ENCODE measurements at places on chromosomes 12 and 14.

DNA sequence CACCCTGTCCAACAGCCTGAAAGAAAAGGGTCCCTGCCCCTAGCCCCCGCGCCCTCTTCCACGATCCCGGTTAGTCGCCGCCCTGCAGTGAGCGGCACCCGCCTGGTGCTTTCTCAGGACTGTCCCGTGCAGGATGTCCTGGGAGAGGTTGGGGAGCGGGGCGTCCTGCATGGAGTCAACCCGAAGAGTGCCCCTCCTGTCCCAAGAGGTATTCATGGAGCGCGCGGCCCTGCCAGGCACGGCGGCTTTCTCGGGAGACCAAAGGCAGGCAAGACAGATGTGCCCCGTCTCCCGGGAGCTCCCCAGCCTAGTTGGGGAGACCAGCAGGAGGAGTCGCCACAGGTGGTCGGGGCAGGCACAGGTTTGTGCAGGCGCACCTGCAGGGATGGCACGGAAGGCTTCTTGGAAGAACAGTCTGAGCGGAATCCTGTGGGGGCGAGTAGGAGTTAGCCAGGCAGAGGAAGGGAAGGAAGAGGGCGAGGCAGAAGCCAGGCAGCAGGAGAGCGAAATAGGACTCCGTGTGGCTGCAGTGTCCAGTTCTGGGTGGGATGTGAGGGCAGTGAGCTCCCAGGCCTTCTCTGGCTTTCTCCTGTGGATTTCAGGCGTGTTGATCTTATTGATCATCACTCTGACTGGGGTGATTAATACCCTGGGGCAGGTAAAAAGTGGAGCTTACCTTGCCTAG is 723 bp downstream of the SIVA1 start:
- no peak for DNase-seq

- DNase-seq: no peak
These were observed 74.3 kb downstream of the PLEKHA5 start for GRCh38 chr12:19203539-19204506.

GRCh38 chr14:24713404-24713803 is 79.4 kb upstream of the GZMB start:
- no peak for DNase-seq

DNA sequence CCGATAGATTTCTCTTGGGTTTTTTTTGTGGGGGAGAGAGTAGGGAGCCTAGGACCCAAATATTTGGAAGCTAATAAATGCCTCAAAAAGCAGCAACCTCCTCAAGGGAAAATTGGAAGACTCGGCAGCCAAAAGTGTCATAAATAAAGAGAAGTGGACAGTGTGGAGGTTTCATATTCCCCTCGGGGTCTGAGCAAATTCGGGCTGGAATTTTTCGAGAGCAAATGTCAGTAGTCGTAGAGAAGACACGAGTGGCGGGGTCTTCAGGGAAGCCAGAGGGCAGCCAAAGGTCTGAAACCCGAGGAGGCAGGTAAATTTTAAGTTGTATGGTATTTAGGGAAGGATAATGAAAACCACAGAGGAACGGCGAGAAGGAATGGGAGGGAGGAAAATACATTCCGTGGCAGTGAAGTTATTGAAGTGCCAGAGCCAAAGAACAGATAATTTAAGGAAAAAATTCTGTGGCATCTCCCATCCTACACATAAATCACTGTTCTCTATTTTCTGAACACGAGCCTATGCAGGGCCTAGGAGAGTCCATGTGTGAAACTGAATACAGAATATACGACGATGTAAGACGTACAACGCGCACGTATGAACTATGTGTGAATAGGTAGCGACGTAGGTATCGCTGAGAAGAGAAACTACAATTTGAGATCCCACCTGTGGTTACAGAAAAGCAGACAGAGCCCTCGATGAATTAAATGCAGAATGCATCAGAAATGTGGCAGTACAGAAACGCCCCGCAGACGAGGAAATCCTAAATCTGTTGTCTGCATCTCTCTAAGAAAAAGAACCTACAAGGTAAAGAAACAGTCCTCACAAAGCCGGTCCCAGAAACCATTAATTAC is 12.9 kb downstream of the BCL11B start:
- DNase-seq: no peak

DNA sequence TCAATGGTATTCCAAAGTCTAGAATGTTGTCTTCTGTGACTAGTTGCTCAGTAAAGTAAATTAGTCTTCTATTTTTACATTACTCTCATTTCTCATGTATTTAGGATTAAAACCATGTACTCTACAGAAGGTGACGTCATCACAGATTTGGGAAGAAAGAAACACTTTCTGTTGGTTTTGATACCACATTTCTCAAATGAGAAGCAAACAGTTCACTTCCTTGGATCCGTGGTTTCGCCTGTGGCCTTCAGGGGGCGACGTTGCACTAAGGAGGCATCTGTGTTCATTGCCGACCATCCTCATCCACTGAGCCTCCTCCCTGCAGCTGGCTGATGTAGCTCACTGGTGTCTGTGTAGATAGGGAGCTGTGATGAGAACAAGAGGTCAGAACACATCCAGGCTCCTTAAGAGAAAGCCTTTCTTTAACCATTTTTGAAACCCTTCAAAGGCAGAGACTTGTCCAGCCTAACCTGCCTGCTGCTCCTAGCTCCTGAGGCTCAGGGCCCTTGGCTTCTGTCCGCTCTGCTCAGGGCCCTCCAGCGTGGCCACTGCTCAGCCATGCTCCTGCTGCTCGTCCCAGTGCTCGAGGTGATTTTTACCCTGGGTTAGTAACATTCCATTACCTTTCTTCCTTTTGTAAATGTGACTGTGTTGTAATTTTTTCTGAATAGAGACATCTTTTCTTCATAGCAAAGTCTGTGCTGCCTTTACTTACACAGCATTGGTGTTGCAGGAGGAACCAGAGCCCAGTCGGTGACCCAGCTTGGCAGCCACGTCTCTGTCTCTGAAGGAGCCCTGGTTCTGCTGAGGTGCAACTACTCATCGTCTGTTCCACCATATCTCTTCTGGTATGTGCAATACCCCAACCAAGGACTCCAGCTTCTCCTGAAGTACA is 220.6 kb upstream of the OR4E1 start:
- no peak for DNase-seq

DNA sequence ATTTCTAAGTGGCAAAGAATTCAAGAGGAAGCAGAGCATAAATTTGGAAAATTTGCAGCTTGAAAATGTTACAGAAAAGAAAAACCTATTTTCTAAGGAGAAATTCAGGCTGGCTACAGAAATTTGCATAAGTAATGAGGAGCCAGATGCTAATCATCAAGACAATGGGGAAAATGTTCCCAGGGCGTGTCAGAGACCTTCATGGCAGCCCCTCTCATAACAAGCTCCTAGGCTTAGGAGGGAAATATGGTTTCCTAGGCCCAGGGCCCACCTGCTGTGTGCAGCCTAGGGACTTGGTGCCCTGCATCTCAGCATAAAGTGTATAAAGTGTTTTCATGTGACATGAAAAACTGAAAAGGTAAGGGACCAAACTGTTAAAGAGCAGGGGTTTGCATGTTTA is 1796.3 kb upstream of the FLRT2 start:
- DNase-seq: no peak

DNA sequence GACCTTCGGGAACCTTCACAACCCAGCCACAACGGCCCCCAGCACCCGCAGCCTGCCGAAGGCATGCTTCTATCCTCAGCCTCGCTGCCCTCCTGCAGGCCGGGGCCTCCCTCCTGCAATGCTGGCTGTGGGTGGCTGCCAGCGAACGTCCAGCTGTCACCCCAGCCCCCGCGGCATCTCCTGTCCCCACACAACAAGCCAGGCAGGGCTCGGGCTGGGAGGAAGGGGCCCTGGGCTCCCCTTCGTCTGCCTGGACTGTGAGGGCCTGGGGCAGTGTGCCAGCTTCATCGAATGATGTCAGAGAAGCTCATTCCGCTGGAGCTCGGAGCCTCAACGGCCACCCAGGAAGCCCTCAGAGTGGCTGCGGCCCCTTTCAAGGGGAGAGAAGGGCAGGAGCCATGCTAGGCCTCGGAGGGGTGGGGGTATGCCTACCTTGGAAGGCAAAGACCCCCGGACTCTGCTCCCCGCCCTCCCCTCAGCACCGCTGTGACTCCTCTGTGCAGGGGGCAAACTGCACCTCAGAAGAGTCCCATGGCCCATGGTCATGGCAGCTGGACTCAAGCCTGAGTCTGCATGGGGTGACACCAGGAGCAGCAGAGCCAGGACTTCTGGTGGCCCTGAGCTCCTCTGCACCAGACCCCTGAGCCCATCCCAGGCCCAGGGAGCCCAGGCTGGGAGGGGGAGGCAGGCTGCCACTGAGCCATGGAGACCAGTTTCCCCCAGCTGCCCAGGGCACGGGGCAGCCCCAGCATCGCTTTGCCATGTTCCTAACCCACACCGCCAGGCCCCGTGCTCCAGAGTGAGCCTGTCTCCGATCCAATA is 24.7 kb upstream of the C14orf180 start:
- DNase-seq: no peak

DNA sequence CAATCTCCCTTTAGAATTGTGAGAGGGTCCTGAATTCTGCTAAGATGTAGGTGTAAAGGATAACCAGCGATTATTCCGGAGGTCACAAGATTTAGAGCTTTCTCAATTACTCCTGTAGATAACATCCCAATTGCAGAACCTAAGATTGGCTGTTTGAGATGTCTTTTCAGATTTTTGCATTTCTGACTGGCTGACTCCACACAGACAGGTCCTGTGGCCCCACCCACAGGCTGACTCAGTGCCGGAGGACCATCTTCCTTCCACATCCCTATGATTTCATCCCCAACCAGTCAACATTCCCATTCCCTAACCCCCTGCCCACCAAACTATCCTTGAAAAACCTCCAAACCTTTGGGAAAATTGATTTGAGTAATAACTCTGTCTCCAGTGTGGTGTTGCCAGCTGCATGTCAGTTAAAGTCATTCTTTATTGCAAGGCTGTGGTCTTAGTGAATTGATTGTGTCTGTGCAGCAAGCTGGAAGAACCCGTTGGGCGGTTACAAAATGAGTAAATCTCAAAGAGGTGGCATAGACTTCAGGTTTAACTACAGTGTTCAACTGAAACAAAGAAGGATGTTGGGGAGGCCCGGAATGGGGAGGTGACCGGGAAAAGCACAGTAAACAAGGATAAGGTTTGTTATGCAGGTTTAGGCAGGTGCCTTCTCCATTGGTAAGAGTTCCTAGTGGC is 10.6 kb downstream of the FNTB start:
- no peak for DNase-seq

DNA sequence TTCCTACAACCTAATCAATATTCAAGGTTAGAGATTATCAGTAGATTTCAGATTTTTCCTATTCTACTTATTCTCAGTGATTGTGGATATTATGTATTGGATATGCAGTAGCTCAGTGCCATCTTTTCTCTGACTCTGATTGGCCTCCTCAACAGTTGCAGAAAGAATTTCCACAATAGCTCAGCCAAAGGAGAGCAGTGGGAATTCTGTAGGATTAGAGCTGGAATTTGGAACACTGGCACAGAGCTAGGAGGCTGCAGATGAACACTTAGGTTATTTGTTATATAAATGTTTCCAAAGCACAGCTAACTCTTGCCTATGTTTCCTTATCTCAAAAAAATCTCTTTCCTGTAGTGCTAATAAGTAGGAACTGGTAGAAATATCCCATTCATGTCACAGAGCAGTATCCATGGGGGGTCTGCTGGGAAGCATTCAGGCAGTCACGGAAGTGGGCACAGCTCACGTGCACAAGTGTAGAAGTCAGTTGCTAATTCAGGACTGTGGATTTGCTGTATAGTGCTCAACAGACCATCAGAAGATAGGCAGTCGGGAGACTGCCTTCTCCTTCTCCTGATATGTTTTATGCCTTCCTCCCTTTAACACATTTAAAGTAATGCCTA is 116.2 kb upstream of the TMEM260 start:
- DNase-seq: no peak

DNA sequence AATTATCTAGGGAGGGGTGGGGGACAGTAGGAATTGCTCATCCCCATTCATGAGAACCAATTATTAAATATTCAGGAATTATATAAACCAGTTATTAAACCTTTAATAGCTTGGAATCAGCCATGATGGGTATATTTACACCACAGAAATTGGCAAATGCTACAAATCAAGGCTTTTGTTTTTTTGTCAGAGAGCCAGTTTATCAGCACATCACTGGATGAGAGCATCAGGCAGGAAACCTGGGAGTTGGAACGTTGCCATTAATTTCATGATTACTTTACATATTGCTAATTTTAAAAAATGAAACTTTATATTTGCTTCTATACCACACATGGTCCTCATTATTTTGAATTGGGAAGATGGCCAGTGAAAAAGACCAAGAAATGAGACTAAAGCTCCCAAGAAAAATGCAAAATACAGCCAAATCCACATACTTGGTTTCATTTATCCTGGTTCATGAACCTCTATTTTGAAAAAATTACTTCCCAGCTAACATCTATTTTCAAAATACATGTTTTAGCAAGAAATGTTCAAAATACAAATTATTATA is 48.4 kb downstream of the ATL1 start:
- DNase-seq: no peak

DNA sequence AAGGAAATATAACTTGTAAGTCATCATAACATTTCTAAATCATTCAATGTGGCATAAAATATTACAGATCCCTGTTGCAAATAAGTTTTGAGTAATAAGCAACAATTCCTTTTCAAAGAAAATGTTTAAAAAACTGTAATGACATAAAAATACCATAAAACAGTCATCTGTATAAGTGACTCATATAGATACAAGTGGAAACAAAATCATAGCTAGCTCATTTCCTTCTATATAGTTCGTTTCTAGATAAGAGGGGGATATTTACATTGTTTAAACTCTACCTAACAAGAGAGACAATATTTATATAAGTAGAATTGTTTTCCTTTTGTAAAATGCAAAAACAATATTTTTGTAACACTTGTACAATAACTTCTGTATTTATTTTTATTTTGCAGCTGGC is 148.9 kb downstream of the GRIP1 start:
- no peak for DNase-seq

- DNase-seq: no peak
These were observed 17.6 kb upstream of the A2M start for GRCh38 chr12:9133216-9133916.

- no peak for DNase-seq
These were observed 7.6 kb upstream of the ATP5MC2 start for GRCh38 chr12:53683494-53683893.

DNA sequence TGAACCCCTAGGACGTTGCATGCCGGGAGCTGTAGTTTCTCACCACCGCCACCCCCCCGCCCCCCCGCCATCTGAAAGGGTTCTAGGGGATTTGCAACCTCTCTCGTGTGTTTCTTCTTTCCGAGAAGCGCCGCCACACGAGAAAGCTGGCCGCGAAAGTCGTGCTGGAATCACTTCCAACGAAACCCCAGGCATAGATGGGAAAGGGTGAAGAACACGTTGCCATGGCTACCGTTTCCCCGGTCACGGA is 501 bp upstream of the HSP90B1 start:
- no peak for DNase-seq

DNA sequence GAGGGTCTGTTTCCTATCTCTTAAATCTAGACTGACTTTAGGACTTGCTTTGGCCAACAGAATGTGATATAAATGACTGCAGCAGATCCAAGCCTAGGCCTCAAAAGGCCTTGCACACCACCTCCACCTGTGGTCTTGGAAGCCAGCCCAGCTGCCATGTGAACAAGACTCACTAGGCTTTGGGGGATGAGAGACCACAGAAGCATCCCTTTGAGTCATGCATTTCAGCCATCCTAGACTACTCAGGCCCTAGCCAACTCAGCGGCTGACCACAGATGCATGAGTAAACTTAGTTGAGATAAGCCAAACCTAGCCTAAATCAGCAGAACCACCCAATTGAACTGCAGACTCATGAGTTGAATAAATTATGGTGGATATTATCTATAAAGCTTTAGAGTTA is 87.7 kb downstream of the KCNH5 start:
- no peak for DNase-seq

- DNase-seq: no peak
These were observed 4.0 kb upstream of the DIO3 start for GRCh38 chr14:101557321-101557695.

- DNase-seq: peak; percentile 43
These were observed 66.4 kb downstream of the CHST11 start for GRCh38 chr12:104522985-104523722.
